ENCODE measurements at places on chromosomes 5 and 9.

DNA sequence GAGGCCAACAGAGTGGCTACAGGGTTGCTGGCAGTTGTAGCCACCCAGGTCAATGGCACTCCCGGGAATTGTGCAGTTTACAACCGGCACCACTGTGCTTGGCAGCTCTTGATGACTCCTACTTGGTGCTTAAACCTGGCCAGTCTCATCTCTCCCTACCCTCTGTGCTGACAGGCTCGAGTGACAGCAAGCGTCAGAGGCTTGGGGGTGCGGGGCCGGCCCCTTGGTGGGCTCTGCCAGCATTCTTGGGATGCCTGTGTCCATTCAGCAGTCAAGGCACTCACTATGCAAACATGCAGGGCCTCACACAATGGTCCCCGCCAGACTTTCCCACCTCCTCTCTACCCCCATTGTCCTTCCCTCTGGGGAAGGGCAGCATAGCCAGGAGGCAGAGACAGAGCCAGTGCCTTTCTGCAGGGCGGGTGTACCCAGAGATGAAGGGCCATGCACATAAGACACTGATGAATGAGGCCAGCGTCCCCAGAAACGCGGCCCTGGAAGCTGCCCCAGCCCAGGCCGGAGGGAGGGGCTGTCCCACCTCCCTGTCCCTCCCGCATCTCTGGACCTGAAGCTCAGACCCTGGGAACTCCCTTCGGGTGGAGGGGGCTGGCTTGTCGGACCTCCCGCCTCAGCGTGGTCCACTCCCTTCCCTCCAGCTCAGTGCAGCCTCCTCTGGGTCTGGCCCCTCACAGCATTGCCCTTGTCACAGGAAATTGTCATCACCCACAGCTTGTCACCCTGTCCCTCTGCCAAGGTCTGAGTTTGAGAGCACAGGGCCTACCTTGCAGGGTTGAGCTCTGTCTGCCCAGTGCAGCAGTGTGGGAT, 26.4 kb upstream of the NOTCH1 start:
- H3K27ac ChIP-seq, result peak overlapping the region; percentile 47
- no peaks in the 10 kb centered on the region for H3K27me3 ChIP-seq
- no peak for DNase-seq
- H3K36me3 ChIP-seq, result no peaks in the 10 kb centered on the region
- peaks cover 67% of the 10 kb centered on the region for H3K4me1 ChIP-seq

DNA sequence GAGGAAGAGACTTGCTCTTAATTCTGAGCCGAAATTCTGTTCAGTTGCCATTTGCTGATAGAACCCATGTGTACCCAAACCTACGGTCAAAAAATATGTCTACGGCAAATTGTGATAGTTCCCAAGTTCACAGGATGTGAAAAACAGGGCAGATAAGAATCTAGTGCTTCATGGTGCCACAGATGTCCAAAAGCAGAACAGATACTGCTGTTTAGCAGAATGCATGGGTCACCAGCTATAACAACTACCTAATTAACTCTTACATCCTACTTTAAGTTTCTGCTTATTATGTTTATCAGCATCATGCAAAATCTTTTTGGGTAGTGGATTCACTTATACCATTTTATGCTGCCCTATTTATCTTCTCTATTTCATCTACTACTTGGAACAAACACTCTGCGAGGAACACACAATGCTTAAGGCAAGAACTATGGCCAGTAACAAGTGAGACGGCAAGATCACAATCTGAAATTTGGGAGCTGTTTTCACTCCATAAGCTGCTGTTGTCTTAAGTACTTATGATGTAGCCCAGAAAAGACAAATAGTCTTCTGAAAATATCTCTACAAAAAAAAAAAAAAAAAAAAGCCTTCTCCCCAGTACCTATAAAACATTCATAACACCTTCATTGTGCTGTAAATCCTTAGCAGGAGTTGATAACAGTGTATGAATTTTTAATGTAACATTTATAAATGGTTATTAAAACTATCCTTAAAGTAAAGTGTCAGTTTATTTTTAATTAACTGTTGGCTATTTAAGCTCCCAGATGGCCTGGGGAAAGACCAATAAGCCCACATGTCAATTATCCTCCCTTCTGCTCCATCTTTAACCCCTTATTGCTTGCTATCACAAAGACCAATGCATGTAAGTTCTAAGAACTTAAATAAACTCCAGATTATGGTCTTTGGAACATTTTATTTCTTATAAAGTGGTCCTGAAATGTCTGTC, 232.3 kb downstream of the TLR4 start:
- H3K4me3 ChIP-seq, result no peak overlapping the region
- H3K4me1 ChIP-seq, result no peaks in the 10 kb centered on the region
- H3K27ac ChIP-seq, result no peak overlapping the region
- no peaks in the 10 kb centered on the region for H3K27me3 ChIP-seq
- H3K36me3 ChIP-seq, result no peaks in the 10 kb centered on the region

- peak; percentile 15 for DNase-seq
- no peaks in the 10 kb centered on the region for H3K36me3 ChIP-seq
- no peak overlapping the region for H3K27ac ChIP-seq
- no peak overlapping the region for H3K4me3 ChIP-seq
- H3K27me3 ChIP-seq, result no peaks in the 10 kb centered on the region
These were observed 1.8 kb downstream of the ACTL7A start for GRCh38 chr9:108863891-108864290.

- H3K36me3 ChIP-seq, result no peaks in the 10 kb centered on the region
- H3K4me1 ChIP-seq, result peaks cover 18% of the 10 kb centered on the region
- H3K27me3 ChIP-seq, result no peaks in the 10 kb centered on the region
- H3K27ac ChIP-seq, result no peak overlapping the region
- no peak overlapping the region for H3K4me3 ChIP-seq
- no peak for DNase-seq
These were observed 47.4 kb downstream of the GALNT10 start for GRCh38 chr5:154237946-154238345.

DNA sequence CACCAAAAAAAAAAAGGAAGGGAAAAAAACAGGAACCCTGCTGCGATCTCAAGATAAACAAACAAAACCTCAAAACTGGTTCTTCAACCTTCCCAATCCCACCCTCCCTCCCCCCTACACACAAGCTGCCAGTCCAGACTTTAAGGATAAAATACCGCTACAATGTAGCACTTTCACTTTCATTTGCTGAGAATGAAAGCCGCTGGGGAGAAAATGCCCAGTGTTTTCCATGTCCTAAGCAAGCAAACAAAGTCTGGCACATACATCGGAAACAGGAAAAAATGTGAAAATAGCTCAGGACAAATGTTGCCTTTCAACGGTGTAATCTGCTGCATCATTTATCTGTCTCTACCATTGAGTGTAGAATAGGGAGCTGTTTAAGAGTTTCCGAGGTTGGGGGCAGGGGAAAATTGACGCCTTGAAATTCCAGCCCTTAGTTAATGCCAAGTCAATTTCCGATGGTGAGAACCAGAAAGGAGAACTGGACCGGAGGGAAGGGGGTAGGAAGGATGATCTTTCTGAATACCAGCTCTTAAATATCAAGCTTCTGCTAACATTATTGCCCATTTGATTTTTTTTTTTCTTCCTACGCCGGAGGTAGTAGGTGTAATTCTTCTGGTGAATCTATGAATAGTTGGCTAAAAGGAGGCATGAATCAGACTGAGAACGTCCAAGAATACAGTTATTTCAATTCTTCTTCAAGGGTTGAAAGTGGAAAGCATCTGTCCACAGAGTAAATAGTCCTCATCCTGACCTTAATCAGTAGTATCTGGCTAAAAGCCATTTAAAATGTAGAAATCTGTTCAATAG, 1.2 kb upstream of the ADAMTS6 start:
- H3K4me1 ChIP-seq, result peaks cover 6% of the 10 kb centered on the region
- H3K36me3 ChIP-seq, result no peaks in the 10 kb centered on the region
- DNase-seq, result peak; percentile 39

GRCh38 chr9:92707530-92707929, 37.6 kb upstream of the IPPK start:
- peaks cover 21% of the 10 kb centered on the region for H3K36me3 ChIP-seq
- no peak overlapping the region for H3K27ac ChIP-seq

- no peaks in the 10 kb centered on the region for H3K27me3 ChIP-seq
- H3K27ac ChIP-seq, result no peak overlapping the region
- DNase-seq, result no peak
- no peaks in the 10 kb centered on the region for H3K4me1 ChIP-seq
These were observed 178.4 kb downstream of the MACROH2A1 start for GRCh38 chr5:135220394-135221186.

DNA sequence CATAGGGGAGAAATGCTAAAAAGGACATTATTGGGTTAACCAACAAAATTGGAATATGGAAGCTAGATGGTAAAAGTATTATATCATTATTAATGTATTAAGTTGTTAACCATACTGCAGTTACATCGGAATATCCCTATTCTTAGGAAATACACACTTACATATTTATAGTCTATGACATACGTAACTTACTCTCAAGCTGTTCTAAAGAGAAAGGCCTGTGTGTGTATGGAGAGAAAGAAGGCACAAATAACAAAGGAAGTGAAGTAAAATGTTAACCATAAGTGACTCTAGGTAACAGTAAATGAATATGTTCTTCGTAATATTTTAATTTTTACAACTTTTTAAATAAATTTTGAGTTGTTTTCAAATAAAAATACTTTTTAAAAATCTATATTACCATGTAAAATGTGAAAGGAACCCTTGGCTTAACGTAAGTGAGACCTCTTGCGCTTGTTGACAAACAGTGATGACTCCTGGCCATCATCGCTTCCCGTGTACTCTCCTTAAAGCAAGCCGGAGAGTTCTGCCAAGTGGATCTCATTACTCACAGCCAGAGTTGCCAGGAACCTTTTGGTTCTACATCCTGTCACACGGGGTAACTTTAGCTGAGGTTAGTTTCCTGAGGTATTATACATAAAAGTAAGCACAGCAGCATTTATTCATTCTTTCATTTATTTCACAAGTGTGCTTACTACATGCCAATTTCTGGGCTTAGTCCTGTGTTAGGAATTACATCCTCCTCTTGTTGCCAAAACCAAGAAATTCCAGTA, 165.4 kb downstream of the EPB41L4A start:
- H3K27me3 ChIP-seq, result no peaks in the 10 kb centered on the region
- H3K4me3 ChIP-seq, result no peak overlapping the region
- no peak for DNase-seq
- no peaks in the 10 kb centered on the region for H3K36me3 ChIP-seq
- H3K4me1 ChIP-seq, result no peaks in the 10 kb centered on the region

DNA sequence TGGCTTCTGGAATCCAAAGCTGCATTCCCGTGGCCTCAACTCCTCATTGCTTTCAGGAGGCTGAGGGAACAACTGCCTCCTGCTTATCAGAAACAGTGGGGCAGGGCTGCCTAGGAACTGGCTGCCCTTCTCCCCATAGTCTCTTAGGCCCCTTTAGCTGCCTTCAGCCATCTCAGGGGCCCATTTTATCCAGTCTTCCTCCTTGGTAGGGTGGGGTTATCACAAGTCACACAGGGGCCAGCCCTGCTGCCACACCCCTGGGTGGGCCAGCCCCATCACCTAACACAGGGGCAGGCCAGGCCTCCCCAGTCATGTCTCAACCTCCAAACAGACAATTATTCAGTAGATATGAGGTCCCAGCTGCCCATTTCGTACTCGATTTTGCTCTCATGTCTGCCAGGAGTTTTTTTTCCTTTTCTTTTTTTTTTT, 3.9 kb downstream of the ALAD start:
- no peak overlapping the region for H3K4me3 ChIP-seq
- no peaks in the 10 kb centered on the region for H3K27me3 ChIP-seq
- peaks cover 18% of the 10 kb centered on the region for H3K4me1 ChIP-seq
- DNase-seq, result no peak

GRCh38 chr9:87741326-87741725, 15.4 kb downstream of the CTSL start:
- no peaks in the 10 kb centered on the region for H3K36me3 ChIP-seq
- DNase-seq, result no peak
- no peaks in the 10 kb centered on the region for H3K27me3 ChIP-seq
- H3K4me3 ChIP-seq, result no peak overlapping the region

DNA sequence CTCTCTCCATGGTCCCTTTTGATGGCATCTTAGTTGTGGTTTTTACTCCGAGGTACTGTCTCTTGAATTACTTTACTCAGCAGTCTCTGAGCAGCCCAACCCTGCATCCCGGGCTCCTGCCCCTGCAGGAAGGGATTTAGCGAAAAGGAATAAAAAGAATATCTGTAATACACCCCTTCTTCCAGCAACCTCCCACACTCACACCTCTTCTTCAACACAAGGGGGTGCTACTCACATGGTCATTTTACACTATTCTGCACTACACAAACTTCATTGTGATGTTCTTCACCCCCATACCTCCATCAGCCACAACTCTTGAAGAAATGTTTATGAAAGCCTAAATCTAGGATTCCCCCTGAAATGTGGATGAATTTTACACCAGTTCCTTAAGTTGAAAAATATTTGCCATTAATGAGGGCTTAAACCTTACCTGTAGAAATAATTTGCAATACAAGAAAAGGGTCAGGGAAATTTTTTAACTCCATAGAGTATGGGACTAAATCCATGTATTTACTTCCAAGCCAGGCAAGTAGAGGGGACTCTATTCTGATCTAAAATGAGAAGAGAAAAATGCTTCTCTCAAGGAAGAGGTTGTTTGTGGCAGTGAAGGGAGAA, 26.0 kb downstream of the TPD52L3 start:
- H3K27me3 ChIP-seq, result no peaks in the 10 kb centered on the region
- DNase-seq, result peak; percentile 68
- no peaks in the 10 kb centered on the region for H3K36me3 ChIP-seq
- H3K4me1 ChIP-seq, result no peaks in the 10 kb centered on the region
- no peak overlapping the region for H3K27ac ChIP-seq

DNA sequence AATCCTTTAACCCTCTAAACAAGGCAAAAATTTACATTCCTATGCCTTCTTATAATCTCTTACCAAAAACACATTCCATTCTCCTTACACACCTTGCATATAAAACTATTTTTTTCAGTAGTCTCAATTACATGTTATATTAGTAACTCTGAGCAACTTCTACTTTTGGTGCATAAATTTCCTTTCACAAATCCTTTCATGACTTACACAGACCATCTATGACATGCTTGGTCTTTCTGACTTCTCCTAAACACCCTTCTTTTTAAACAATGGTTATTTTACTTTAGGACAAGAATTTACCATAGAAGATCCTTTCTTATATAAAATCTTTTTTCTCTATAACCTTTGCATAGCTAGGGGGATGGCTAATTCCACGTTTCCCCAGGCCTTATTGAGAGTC, 208.0 kb upstream of the ARRDC3 start:
- H3K4me3 ChIP-seq, result no peak overlapping the region
- no peak for DNase-seq
- no peaks in the 10 kb centered on the region for H3K36me3 ChIP-seq
- H3K27me3 ChIP-seq, result no peaks in the 10 kb centered on the region
- no peak overlapping the region for H3K27ac ChIP-seq

All from spinal cord (tissue), 10 donors.